ENCODE measurements at places on chromosomes 4 and X.

GRCh38 chrX:12747433-12747832 is 43.8 kb upstream of the PRPS2 start:
- no peak for DNase-seq

DNA sequence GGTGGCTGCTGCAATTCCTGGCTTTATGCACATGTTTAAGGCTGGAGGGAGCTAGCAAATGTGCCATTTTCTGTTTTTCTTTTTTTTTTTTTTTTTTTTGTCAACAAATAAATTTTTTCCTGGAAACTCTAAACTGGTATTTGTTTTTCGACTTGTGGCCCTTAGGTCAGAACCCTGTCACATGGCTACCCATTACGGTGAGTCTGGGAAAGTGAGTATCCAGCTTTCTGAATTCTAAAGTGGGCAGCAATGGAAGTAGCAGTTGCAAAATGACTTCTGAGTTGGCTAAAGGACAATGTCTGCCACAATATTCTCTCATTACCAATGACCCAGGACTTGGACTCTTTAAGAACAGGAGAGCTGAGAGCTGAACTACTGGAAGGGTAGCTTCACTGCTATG is 225.1 kb upstream of the CENPE start:
- DNase-seq = no peak

DNA sequence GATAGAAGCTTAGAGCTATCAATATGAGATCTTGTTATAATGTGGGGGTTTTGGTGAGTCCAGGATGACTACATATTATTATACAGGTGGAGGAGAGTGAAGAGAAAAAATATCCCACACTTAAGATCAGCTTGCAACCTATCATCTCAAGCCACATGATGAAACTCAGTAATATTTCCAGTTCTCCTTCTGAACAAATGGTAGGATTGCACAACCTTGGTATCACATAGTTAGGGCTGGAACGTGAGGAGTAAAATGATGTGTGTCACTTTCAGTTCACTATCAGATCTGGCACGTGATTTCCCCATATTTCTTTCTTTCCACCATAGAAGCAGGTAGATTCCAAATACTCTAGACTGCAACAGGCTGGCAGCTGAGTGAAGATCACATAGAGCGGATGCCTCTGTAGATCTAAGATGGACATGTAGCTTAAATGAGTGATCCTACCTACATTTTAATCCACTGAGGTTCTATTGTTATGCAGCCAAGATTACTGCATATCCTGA is 150.6 kb upstream of the ANKRD50 start:
- DNase-seq = no peak

DNA sequence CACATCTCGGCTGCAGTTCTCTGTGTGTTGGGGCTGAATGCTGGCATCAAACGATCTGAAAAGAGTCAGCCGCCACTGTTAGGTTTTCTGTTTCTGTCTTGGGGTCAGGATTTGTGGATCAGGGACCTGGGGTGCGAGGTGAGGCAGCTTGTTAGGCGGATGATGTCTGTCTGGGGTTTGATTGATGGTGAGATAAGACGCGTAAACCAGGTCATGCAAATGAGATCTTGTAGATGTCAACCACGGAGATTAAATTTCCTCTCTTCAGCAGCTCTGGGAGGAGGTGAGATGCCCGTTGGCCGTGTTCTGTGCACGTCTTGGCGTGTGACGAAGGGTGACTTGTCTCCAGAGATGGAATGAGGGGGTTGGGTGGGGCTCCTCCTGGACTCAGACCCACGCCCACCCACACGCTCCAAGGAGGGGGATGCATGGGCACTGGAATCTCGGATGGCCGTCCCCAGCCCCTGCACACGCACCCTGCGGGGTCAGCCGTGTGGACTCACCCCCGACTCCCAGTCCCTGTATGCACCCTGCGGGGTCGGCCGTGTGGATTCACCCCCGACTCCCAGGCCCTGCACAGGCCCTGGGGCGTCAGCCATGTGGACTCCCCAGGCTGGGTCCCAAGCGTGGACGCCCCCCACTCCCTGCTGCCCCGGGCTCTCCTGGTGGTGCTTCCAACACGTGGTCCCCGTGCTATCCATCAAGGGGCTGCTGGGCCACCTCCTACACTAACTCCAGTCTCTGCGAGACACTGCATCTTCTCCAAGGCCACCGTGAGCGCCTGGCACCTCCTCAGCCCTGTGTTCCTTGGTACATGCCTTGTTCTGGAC is 16.0 kb upstream of the UVSSA start:
- DNase-seq = no peak

DNA sequence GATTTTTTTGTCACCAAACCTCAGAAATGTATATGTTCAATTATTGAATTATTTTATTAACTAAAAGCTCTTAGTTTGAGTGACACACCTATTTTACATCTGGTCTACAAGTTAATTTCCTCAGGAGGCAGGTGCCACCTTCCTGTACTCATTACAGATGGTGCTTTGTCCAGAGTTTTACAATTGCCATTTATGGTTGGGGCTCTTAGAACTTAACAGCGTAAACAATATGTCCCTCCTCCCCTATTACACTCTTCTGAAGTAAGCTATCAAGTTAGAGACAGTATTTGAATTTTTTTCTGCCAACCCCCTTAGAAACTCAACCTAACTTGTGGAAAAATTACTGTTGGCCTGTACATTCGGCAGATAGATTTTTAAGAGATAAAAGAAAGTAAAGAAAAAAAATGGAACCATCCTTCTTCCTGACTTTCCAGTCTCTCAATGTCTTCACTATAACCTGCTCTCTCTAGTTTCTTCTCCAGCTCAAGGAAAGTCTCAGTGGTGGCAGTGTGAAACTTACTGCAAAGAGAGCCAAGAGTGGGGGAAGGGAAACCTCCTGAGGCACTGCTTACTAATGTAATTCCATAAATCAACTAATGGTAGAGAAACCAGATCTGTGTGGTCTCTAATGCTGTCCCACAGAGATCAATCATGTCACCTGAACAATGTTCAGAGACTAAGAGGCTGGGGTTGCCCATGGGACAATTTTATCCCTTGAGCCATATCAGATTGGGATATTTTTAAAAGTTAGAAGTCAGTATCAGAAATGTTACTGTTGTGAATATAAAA is 7.8 kb downstream of the CXXC4 start:
- DNase-seq = no peak

DNA sequence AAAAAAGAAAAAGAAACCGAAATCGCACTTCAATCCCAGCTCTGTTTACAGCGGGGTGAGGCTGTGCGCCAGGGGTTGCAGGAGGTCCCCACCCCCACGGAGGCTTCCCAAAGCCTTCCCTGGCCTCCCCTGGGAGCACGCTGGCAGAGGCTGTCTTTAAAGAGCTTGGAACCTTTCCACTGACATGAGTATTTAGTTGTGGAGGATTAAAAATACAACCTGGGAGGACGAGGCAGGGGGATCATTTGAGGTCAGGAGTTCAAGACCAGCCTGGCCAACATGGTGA is 69.1 kb downstream of the PPP2R2C start:
- no peak for DNase-seq

DNA sequence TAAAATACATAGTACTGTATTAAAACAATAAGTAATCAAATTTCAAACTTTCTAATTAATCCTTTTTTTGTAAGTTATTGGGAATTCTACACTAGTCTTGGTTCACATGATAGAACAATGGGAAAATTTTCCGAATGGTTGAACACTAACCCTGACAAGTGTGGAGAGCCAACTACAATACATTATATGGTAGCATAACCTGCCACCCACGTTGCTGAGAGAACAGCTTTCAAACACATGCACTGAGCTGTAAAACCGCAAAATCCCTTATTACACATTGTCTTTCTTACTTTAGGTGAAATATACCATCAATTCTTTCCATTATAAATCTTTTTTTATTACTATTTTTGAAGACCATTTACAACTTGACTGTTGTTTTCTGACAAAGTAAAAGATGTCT is 54.7 kb downstream of the ANAPC10 start:
- no peak for DNase-seq

DNA sequence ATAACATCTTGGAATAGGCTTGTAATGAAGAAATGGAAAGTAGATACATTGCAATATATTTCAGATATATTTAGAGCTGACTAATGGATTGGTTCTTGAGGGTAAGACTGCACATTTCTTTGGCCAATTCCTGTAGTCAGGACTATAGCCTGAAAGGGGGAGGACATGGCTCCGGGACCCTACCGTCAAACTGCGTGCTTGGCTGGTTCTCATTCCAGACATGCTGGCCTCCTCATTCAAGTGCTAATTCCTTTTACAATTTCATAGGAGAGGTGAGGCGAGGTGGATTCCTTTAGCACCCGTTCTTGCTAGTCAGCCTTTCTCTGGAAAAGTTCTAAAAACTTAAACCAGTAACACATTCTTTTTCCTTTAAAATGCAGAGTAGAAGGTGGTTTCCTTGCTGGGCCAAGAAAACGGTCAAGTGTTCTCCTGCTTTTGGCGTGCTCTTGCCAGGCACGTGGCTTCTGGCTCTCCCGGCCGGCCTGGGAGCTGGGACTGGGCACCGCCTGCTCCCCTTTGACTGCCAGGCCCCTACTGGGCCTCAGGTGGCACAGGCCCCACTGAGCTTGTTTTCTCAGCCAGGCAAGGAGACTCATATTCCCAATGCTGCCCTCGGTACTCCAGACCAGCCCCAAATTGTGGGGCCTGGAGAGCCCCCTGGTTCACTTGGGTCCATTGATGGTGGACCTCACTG is 167.2 kb downstream of the STK32B start:
- peak; percentile 26 for DNase-seq

GRCh38 chrX:108348525-108348924 is 89.7 kb downstream of the COL4A6 start:
- no peak for DNase-seq

GRCh38 chrX:106726485-106727437 is at the start of gene RNF128:
TSS of gene RNF128 (plus strand) at chrX:106726701. CDS start at chrX:106726914, 213 bp downstream.
- DNase-seq = peak; percentile 74

- peak; percentile 53 for DNase-seq
Measured at GRCh38 chr4:186201535-186202230, 10.3 kb downstream of the CYP4V2 start.

- DNase-seq = no peak
Measured at GRCh38 chrX:7086384-7086783, 61.1 kb upstream of the STS start.

GRCh38 chr4:133320576-133321170 is 171.6 kb downstream of the PCDH10 start:
- DNase-seq = no peak

GRCh38 chrX:14832586-14832985 is 40.3 kb downstream of the FANCB start:
- no peak for DNase-seq

- DNase-seq = no peak
Measured at GRCh38 chrX:49269767-49270248, at the start of gene PPP1R3F. TSS of gene PPP1R3F (plus strand) at chrX:49269793. CDS start at chrX:49269870, 77 bp downstream.

- no peak for DNase-seq
Measured at GRCh38 chrX:76172325-76172893, 453 bp upstream of the PBDC1 start.

GRCh38 chrX:10656214-10656613 is 35.8 kb upstream of the MID1 start:
- no peak for DNase-seq

DNA sequence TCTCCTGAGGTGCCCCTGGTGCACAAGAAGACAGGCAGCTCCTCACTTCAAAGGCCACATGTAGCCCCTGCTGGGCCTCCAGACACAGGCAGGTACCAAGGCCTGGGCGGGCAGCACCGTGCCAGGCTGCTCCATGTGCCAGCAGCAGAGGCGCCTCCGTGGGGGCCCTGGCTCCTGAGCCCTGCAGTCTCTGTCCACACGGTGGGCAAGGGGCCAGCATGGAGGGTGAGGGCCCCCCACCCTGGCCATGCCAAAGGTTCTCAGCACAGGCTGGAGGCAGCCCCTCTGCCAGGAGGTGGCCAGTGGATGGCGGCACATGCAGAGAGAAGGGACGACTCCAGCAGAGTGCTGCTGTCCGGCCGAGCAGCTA is 72.6 kb downstream of the FAM53A start:
- no peak for DNase-seq

- DNase-seq = peak; percentile 13
Measured at GRCh38 chrX:51860679-51861078, 32.7 kb upstream of the MAGED1 start.

GRCh38 chrX:133285341-133285740 is 67.2 kb upstream of the TFDP3 start:
- no peak for DNase-seq

- DNase-seq = no peak
Measured at GRCh38 chrX:110168585-110168984, 149.3 kb downstream of the AMMECR1 start.

- no peak for DNase-seq
Measured at GRCh38 chr4:142267101-142267500, 579.0 kb downstream of the INPP4B start.

DNA sequence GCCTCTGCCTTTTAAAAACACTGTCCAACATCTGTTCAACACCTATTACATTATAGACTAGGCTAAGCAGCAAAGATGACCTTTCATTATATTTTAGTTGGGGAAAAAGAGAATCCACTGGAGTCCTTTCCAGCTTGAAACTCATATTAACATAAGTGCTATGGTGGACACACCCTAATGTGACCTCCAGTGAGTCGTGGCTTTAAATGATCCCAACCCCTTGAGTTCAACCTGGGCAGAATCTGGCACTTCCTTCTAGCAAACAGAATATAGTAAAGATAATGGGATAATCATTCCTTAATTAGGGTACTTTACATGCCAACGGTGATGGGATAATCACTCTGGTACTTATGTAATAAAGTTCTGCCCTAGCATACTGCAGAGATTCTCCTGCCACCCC is 162.6 kb downstream of the MAB21L2 start:
- no peak for DNase-seq

GRCh38 chrX:72309297-72310071 is 3.8 kb upstream of the CITED1 start:
- DNase-seq = no peak

- DNase-seq = no peak
Measured at GRCh38 chr4:155541716-155542115, 124.9 kb upstream of the GUCY1A1 start.

GRCh38 chr4:177367336-177367735 is 57.7 kb downstream of the NEIL3 start:
- peak; percentile 20 for DNase-seq

GRCh38 chrX:40543661-40544328 is 37.0 kb upstream of the ATP6AP2 start:
- no peak for DNase-seq

DNA sequence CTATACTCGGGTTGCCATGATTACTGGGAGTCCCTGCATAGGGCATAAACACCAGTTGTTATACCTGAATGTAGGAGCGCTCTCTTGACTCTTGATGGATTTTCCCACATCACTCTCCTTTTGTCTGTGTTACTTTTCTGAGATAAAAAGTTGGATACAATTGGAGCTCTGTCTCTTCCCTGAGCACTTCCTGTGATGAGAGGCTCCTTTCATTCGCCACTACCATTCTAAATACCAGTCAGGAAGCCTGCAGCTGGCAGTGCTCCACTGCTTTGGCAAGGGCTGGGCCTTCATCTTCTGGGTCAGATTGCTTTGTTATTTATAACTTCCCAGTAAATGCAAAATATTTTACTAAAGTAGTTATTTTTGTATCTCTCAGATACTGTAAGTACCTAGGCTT is 13.9 kb downstream of the TCEANC start:
- no peak for DNase-seq

DNA sequence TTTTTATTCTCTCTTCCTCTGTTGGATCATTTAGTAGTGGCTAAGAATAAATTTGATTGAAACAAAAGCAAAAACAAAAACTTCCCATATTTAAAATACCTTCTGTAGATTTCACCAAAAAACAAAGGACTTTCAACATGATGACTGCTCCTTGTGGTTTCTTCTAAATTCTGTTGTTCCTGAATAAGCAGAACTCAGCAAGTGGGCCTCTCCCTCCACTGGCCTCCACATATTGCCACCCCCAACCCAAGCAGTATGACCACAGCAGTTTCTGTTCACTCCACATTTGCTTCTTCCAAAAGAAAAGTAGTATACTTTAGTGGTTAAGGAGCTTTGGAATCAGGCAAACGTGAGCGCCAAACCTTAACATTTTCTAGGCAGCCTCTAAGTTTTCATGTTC is 114.7 kb downstream of the COX18 start:
- no peak for DNase-seq
